ENCODE measurements at places on chromosomes 7 and 10.

DNA sequence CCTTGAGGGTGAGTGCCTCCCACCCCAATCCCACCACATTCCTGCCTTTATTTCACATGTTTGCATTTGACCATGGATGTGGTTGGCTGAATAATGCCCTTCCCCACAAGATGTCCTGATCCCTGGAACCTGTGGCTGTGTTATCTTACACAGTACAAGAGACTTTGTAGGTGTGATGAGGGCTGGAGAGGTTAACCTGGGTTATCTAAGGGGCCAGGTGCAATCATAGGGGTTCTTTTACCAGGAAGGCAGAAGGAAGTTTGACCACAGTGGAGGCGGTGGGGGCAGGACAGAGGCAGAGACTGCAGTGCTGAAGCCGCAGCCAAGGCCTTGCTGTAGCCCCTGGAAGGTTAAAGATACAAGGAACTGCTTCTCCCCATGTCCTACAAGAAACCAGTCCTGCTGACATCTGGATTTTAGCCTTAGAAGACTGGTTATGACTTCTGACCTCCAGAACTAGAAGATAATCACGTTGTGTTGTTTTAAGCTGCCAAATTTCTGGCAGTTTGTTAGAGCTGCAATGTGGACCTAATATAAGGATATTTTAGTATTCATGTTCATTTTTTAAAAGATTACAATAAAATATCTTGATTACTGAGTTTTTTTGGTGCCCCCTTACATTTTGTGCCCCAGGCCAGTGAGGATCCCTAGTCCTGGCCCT, 136.6 kb downstream of the ARHGAP22 start:
- peak; percentile 56 for DNase-seq

DNA sequence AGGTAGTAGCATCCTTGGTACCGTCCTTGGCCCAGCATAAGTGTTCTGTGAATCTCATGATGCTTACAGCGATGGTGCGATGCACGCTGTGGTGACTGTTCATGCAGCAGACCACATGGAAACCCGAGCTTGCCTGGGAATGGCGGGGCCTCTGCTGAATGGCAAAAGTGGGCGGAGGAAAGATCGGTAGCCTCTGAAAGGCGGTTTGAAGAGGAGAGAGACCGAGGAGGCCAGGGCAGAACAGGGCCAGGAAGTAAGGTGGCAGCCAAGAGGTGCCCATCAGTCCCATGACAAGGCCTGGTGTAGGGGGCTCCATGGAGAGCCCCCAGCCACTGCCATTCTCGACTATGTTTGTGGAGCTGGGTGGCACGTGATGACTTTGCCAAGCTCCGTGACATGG, 33.2 kb upstream of the CNPY1 start:
- no peak for DNase-seq

DNA sequence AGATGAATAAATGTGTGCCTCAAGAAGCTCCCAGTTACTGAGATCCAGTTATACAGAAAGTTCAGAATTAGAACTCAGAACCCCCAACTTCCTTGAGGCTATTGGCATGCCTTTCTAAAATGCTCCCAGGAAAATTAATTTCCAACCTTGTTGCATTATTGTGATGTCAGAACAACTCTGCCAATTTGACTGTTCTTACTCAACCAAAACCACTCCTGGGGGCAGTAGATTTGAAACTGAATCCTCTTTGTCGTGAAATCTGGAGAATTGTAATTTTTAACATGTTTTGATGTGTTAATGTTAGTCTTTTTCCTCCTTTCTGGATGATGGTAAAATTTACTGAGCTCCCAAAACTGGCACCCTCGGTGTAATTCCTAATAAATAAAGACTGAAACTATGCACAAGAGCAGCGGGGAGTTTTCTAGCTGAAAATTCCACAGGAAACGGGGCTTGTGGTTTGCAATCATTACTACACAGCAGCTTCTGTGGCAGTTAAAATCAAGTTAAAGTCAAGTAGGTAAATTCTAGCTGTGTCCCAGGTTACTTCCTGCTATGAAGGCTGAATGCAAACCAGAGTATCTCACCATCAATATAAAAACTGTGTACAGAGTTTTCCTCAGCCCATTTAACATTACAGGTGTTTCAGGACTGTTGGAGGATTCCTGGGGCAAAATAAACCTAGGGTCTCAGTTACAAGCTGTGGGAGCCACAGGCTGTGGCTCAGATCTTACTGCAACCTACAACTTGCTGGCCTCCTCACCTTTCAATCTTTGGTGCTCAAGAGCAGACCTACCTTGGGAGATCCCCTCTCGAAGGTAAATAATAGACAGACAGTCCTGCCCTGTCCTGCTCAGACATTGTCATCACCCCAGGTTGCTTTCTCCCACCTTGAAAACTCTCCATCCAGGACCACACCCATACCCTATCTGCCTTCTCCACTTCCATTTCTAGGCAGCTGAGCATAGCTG, 156.3 kb upstream of the KMT2E start:
- no peak for DNase-seq

GRCh38 chr7:1814089-1814811, 144.2 kb downstream of the ELFN1 start:
- no peak for DNase-seq
